AML-193 (cell line): ENCODE measurements at places on chromosomes 1 and 21.

- no peak for DNase-seq
These were observed 12.3 kb downstream of the PATJ start for GRCh38 chr1:61754545-61754944.

GRCh38 chr21:15742052-15742670 is 12.4 kb downstream of the USP25 start:
- DNase-seq, result no peak

DNA sequence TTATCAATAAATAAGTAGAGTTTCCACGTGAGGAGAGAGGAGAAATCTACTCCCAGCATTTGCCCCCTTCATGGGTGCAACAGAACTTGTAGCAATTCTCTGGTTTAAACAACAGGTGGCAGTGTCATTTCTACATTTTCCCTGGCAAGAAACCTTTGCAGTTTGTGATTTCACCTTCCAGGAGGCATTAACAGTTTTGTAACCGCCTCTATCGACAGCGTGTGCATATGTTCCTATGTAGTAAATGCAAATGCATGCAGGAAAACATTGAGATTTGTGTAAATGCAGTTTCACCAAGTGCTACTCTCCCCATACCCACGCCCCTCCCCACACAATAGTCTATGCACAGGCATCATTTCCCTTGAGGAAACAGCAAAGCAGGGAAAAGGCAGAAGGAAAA is 494.7 kb downstream of the SMYD3 start:
- DNase-seq, result peak; percentile 49

DNA sequence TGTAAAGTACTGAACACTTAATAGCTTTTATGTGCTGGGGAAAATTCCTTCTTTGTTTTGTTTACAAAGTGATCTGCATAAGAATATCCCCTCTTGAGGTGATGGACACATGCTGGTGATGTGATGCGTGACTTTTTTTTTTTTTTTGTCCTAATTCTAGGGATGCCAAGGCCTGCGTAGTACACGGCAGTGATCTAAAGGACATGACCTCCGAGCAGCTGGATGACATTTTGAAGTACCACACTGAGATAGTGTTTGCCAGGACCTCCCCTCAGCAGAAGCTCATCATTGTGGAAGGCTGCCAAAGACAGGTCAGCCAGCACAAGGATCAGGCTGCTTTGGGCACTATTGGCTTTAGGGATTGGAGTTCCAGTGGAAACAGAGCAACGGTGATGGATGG is 24.7 kb downstream of the ATP1A1 start:
- no peak for DNase-seq

- DNase-seq, result no peak
These were observed 619.2 kb downstream of the SMYD3 start for GRCh38 chr1:245887829-245888228.

DNA sequence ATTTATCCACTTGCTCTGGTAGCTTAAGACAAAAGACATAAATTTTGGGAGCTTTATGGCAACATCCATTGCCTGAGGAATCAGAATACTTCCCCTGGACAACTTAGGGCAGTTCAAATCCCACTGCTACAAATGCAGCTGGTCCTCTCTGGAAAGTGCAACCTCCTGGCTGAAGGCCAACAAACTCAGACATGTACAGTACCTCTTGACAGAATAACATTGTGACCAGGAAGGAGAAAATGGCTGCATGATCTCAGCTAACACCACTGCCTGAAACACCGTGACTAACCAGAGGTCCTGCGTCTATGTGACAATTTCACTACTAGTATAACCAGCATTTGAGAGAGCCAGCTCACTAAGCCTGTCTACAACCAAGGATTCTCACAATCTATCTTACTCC is 218.9 kb downstream of the CRB1 start:
- no peak for DNase-seq

DNA sequence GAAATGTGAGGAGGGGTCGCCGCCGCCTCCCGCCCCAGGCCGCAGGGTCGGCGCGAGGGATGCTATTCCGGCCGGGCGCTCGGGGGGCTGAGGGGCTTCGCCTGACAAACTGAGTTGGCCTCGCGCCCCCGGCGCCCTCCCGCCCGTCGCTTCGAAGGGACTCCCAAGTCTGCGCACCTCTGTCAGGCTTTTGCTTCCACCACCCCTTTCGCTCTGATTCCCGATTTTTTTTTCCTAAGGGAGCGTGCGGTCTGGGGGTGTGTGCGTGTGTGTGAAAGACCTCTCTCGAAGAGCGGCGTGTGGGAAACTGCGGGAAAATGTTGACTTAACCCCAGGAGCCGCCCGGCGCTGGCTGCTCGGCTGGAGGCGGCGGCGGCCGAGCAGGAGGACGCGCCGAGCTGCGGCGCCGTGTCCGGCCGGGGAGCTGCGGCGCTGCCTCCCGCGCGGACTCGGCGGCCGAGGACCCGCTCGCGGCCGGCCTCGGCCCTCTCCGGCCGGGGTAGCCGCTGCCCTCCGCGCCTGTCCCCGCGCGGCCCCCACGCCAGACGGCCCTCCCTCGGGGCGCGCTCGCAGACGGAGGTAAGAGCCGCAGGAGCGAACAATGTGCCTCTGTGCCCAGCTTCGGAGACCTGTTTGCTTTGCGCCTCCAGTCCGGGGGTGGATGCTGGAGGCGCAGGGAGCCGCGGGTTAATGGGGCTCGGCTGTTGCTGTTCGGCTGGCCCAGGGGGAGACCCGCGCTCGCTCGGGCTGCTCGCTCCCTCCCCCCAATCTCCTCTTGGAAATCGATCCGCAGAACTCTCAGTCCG is 1.1 kb downstream of the ADGRL2 start:
- DNase-seq, result no peak

- no peak for DNase-seq
These were observed 65.7 kb upstream of the FCGR2A start for GRCh38 chr1:161439280-161440232.

GRCh38 chr1:78370356-78370755 is 120.4 kb upstream of the PTGFR start:
- no peak for DNase-seq
